T follicular helper cell (primary cell): ENCODE measurements at places on chromosomes 3 and 15.

DNA sequence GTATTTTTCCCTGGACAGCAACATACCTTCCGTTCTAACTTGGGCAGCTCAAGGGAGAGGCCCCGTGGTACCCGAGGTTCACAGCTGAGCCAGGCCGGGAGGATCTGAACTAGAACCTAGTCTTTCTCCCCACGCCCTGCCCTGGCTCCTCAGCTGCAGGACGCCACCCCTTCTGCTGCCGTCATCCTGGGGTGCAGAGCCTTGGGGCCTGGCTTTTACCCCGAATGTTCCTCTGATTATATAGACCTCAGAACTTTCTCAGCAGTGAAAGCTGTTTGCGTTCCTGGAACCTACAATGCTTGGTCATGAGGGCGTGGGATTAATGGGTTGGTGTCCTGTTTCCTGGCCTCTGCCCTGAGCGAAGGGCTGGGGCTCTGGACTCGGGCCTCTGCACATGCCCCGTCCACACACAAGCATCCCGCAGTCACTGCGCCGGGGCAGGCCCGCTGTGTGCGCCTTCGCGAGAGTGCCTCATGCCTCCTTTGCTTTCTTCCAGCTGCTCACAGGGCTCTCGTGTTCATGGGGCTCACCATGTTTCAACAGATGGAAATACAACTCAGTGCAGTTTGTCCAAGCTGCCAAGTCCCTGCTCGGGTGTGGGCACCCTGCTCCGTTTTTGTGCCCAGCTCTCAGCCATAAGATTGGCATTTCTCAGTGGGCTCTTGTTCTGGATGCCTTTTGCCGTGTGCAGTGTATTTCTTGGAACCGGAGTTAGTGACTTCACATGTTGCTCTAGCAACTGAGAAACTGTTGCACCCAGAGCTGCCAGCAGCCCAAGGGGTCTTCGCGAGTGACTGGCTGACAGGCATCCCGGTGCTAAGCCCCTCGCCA lies 20.4 kb downstream of the SYNM start:
- DNase-seq, result no peak

DNA sequence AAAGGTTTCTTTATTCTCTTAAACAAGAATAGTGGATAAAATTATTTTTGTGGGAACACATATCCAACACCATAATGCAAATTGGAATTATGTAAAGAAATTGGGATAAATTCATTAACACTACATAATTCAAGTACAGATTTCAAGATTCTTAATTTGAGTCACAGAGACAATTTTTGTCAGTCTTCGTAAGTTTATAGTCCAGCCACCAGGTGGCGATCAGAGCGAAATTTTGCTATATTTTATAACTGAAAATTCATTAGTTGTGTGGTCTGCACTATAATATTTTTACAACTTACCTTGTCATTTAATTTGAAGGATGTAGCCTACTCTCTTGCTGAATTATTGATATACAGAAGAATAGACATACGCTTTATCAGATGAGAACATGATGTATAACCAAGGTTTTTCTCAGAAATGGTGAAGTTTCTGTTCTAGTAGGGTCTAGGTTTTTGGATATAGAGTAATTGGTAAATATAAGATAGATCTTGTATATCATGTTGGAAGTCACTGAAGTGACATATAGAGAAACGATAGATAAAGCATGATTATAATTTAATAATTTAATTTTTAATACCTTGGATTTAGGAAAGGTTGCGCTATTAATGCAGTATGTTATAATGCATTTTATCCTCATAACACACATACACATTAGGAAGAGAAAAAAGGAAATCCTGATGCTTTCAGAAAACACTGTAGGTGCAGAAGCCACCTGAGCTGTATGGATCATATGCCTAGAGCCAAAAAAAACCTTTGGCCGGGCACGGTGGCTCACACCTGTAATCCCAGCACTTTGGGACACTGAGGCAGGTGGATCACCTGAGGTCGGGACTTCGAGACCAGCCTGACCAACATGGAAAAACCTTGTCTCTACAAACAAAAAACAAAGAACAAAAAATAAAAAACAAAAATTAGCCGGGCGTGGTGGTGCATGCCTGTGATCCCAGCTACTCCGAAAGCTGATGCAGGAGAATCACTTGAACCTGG lies 31.7 kb downstream of the PLSCR4 start:
- DNase-seq, result peak; percentile 14

- no peak for DNase-seq
Observed at GRCh38 chr3:127167315-127168043, 25.5 kb upstream of the PRR23E start.

DNA sequence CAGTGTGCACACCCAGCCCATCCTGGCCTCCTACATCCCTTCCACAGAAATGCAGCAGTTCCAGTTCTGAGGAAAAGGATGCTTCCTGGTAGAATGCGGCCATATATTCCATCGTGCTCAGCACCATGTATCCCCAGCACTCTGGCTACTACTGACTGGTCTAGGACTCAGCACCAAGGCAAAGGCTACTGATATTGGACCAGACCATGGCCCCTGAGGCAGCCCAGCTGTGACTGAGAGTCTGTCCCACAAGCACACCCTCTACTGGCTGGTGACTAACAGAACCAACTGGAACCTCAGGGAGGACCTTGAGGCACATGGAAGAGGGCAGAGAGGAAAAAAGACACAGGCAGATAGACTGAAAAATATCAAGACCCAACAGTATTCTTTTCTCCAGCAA lies 30.0 kb downstream of the TARS3 start:
- DNase-seq, result no peak

DNA sequence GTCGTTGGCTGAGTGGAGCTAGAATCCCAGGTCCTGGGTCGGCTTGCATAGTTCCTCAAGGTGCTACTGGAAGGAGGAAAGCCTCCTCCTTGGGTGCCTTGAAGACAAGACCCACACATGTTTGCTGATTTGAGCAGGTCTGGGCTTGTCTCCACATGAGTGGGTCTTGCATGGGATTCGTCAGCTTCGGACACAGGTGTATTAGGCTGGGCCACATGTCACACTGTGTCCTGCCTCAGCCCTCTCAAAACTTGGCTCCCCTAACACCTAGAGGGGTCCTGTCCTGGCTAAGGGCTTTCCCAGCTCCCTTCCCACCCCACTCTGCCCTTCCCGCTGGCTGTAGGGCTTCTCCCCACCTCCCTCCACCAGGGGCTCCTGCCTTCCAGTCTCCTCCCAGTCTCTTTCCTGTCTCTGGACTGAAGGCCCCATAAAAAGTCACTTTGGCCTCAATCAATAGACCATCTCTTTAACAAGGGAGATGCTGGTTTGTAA lies 73.0 kb upstream of the ADPGK start:
- no peak for DNase-seq

DNA sequence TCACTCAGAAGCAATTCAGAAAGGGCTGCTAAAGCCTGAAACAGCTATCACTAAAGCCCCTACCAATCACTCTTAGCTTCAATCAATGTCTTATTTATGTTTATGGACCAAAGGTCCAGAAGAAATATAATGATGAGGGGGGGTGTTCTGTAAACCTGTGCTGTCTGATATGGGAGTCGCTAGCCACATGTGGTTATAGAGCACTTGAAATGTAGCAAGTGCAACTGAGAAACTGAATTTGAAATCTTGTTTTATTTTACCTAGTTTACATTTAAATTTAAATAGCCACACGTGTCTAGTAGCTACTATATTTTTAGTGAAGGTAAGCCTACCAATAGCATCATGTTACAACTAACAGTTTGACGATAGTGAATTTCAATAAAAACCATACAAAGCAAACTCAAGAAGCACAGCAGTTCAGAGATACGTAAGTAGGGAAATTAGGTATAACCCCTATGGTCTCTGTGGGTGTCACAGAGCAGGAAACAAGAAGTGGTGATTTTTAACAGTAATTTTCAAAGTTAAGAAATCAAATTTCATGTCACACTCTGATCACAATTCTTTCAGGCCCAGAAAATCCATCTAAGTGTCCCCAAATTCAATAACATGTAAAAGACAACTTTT lies 3.6 kb downstream of the POU1F1 start:
- DNase-seq, result no peak

GRCh38 chr3:159080821-159081220 lies 279.0 kb downstream of the MFSD1 start:
- DNase-seq, result no peak

DNA sequence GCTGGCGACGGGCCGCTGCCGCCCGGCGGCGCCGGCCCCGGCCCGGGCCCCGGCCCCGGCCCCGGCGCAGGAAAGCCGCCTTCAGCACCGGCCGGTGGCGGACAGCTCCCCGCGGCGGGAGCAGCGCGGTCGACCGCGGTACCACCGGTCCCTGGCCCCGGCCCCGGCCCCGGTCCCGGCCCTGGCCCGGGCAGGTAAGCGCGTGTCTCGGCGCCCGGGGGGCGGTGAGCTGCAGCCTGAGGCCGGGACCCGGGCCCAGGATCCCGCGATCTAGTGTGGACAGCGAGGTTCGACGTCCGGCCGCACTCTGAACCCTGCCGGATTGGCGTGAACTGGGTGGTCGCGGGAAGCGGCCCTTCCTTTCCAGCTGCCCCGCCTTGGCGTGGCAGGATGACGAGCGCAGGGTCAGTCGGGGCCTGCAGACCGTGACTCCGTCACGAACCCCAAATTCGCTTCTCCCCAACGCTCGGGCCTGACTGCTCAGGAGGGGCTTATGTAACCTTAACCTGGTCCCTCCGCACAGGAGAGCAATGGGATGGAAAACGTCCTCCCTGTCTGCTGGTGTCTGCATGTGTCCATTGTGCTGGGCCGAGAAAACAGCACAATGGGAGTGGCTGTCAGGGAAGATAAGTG lies 472 bp downstream of the BSN start:
- DNase-seq, result peak; percentile 40

DNA sequence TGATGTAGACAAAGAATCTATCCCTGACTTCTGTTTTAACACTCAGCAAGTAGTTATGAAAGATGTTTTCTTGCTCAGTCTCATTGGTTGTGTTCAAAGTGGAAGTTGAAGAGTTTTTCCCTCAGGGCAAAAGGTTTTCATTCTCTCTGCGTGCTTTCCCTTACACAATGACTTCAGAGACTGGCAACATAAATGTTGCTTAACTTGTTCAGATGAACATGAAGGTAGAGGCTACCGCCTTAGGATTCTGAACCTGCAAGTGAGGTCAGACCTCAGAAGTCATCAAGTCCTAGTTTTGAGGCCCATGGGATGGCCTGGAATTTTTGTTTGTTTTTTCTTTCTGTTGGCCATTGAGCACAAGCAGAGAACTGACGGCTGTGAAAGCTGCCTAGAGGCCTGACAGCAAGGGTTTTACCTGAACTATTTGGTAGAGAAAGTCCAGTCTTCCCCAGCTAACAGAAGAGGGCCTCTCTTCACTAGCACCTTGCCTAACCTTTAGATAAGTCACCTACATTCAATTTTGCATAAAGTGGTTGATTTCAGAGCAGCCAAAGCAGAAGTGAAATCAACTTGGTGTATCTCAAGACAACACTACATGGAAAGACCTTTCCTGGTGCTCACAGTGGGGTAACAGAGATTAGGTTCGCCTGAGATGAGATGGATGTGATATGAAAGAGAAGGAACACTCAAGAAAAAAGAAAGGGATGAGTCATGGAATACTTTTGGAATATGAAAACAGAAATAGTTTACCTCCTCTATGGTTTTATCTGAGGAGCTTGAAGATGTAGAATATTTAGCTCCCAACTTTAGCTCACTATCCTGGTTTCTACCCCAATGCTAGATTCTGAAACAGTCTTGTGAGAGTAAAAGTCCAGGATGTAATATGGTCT lies 53.6 kb upstream of the AP4E1 start:
- DNase-seq, result no peak

DNA sequence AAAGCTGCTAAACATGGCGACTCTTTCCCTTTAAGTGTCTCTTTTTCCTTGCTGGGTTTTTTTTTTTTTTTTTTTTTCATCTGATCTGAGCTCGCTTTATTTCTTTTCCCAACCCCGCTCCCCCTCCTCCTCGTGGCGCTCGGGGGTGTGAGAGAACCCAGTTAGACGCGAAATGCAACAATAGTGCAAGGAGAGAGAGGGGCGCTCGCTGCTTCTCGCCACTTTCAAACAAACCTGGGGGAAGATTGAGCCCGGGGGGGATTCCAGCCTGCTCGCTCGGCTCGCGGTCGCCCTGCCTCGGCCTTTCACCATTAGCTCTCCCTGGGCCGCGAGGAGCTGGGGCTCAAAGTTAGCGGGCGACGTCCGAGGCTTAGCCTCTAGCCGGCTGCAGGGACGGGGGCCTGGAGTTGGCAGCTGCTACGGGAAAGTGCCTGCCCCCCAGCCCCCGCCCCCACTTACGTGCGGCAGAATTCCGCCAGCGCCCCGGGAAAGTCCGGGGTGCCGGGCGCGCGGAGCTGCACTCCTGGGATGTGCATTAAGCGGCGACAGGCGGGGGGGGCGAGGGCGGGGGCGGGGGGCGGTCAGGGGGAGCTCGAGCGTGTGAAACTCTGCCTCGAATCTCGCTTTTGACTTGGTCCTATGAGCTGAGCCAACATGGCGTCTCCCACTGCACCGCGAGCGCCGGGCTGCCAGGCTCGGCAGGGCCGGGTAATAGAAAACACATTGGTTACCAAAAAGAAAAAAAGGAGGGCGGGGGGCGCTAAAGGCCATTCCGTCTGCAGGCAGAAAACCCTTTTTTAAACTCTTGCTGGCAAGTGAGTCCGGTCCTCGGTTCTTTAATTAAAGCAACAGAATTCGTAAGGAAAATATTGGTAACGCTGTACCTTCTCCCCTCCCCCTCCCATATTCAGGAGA lies 10.4 kb downstream of the NR2F2 start:
- no peak for DNase-seq

- no peak for DNase-seq
Observed at GRCh38 chr3:195613468-195614069, 29.8 kb upstream of the APOD start.

- DNase-seq, result no peak
Observed at GRCh38 chr15:65333856-65334255, 29.4 kb downstream of the RNU5B-1 start.

- DNase-seq, result no peak
Observed at GRCh38 chr15:26867200-26868007, 542 bp downstream of the GABRA5 start.

- no peak for DNase-seq
Observed at GRCh38 chr15:25240461-25241021, 198.3 kb downstream of the UBE3A start.

GRCh38 chr3:194745422-194746184 lies 59.9 kb downstream of the FAM43A start:
- no peak for DNase-seq

- DNase-seq, result no peak
Observed at GRCh38 chr15:76199106-76200082, 111.9 kb downstream of the ETFA start.

DNA sequence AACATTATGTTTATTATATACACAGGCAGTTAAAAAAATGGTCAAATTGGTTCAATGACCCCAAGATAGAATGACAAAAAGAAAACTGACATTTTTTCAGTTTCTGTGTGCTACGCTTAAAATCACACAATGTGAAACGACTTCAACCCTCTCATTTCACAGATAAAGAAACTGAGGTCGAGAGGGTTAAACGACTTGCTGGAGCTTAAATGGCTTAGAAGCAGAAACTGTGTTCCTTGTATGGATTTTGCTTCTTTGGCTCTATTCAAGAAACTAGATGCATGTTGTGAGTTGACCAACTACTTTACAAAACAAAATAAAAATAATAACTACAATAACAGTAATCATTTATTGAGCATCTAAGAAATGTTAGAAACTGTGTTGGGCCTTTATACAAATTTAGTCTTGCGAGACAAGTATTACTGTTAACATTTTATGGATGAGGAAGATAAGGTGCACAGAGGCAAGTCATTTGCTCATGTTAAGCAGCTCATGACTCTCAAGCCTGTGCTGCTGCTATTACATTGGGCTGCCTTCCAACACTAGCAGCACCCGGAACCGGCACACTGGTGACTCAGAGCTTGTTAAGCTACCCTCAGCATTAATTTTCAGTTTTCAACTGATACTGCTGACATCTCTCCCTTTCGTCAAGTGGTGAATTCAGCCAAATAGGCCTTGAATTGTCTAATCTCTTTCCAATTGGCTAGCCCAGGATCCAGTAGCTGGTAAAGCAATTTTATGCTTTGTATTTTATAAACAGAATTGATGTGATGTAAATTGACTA lies 487.6 kb downstream of the NAALADL2 start:
- DNase-seq, result no peak
